ENCODE measurements at places on chromosomes 7 and 10. TPM values are rescaled to one million over a fixed set of nuclear protein-coding genes. Genes with fewer than 3 reads are reported as not detected.

GPR26 gene
- total RNA-seq, result not detected

- DNase-seq, result peak; percentile 29
Measured at GRCh38 chr10:79327090-79327457, 20.2 kb upstream of the PPIF start.

RPEL1 gene
- total RNA-seq, result not detected

MINDY4 gene
- 15.3 TPM for total RNA-seq

- DNase-seq, result no peak
Measured at GRCh38 chr7:103524042-103524907, 78.3 kb upstream of the SLC26A5 start.

DNA sequence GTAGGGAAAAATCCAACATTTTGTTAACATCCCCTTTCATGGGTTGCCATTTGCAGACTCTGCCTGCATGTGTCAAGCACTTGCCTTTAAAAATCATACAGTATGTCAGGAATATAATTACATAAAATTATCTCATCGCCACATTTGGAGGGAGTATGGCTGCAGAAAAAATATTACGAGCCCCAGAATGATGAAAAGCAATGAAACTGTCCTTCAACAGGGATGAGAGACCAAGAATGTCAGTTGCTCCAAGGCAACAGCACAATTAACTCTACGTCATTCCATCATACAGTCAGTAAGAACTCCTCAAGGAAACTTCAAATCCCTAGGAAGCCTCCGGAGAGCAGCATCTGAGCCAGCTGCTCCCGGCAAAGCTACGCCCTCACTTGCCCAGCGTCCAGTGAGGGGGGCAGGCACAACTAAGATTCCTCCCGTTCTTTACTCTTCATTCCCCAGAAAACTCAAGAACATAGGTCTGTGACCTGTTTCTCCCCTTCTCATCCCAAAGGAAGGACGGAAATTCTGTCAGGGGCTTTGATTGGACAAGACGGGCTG, 132.9 kb downstream of the ANLN start:
- DNase-seq, result no peak

DNA sequence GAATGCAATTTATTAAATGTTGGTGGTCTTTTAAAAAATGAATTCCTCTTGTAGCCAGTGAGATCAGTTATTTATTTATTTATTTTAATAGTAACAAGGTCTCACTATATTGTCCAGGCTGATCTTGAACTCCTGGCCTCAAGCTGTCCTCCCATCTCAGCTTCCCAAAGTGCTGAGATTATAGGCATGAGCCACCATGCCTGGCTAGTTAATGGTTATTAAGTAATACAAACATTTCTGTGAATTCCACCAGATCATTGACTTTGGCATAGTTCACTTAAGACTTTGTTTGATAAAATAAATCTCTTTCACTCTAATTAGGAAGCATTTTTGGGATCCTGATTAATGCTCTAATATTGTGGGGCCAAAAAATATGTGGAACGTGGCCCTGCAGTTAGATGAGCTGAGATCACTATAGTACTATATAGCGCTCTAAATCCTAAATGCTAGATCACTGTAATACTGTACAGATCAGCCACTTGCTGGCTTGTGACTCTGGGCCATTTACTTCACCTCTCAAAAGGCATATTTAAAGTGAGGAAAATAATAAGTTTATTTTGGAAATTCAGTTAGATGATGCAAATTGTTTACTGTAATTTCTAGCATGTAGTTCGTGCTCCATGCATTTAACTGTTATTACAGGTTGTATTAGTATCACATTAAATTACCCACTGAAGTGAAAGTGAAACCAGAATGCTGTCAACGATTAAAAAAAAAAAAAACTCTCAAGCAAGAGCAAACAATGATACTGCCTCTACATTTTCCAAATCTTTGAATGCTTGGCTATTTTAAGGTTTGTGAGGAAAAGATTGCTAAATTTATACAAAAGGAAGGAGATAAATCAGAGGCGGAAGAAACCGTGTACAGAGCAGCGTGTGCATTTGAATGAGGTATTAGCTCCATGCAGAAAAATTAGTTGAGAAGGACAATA, 15.9 kb upstream of the FAS start:
- DNase-seq, result no peak

GRCh38 chr7:123993996-123994395, 38.9 kb downstream of the TMEM229A start:
- DNase-seq, result no peak

DNA sequence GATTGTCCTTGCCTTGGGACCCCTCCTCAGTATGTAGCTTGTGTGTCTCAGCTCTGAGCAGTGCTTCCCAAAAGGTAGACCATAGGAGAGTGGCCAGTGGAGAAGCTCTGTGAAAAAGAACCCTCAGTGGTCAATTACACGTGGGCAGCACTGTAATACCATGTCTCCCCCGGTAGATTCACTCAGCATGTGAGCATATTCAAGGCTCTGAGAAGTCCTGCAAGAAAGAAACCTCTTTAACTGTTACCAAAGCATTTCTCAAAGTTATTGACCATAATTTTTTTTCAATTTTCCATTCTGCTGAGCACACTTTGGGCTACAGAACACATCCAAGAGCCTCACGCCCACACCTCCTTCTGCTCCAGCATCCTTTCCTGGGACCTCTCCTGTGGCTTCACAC, 143.1 kb downstream of the RGS10 start:
- no peak for DNase-seq

CPA2 gene
- total RNA-seq, result not detected

GRCh38 chr10:80290474-80291220, 1.2 kb upstream of the MAT1A start:
- no peak for DNase-seq

GIMAP8 gene
- 24.3 TPM for total RNA-seq

- no peak for DNase-seq
Measured at GRCh38 chr10:54120806-54121205, 680.2 kb downstream of the PCDH15 start.

DNA sequence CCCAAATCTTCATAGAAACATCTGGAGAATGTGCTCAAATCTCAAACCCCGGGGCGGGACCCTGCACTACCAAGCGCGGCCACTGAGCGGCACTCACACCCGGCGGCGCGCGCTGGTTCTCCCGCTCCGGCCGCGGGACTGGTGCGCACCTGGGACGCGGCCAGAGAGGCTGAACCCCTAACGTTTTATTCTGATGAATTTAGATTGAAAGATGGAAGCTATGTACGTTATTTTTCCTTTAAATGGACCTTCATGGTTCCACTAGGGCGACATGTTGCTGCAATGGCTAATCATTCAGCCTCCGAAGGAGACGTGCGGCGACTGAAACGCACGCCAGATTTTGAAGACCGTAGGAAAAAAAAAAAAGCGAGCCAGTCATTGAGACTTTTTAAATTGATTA, 107.0 kb upstream of the INSIG1 start:
- DNase-seq, result no peak

MLXIPL gene
- total RNA-seq, result 26.2 TPM

DNA sequence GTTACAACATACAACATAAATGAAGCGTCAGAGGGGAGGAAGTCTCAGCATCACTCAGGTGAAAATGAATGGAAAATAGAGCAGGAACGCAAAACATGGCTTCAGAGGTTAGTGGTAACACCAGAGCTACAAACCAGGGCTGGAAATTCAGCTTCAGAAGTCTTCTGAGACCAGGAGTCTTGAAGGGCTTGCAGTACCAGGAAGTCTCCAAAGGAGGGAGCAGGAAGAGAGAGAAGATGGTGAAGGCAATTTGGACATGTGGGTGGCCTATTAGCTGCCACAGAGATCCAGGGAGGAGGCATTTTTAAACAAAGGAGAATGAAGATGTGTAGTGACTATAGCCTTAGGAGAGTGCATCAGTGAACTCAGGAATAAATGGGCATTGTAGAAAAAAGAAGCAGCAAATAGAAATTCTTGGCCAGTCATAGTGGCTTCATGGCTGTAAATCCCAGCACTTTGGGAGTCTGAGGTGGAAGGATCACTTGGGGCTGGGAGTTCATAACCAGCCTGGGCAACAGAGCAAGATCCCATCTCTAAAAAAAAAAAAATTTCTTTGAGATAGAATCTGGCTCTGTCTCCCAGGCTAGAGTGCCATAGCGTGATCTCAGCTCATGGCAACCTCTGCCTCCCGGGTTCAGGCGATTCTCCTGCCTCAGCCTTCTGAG, 9.3 kb upstream of the TET1 start:
- DNase-seq, result peak; percentile 79

- DNase-seq, result peak; percentile 18
Measured at GRCh38 chr10:35882422-35883150, 240.5 kb upstream of the FZD8 start.

GRCh38 chr10:72328045-72328828, 26.5 kb downstream of the DNAJB12 start:
- peak; percentile 89 for DNase-seq

GRCh38 chr7:158278745-158279320, 308.8 kb downstream of the PTPRN2 start:
- no peak for DNase-seq

DNA sequence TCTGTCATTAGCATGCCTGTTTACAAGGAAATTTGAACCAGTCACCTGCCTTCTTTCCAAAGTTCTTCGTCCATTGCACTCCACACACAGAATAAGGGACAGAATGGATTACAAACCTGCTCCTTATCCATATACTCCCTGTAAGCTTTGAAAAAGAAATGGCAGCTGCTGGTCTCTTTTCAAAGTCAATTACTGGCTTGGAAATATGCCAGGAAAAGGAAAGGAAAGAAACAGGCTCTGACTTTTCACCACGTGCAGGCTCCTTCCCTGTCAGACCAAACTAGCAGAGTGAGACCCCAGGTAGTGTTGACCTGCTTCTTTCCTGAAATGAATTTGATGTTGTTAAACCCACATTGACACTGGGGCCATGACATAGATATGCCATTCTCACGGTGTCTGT, 84.5 kb downstream of the LHFPL3 start:
- peak; percentile 23 for DNase-seq

DNA sequence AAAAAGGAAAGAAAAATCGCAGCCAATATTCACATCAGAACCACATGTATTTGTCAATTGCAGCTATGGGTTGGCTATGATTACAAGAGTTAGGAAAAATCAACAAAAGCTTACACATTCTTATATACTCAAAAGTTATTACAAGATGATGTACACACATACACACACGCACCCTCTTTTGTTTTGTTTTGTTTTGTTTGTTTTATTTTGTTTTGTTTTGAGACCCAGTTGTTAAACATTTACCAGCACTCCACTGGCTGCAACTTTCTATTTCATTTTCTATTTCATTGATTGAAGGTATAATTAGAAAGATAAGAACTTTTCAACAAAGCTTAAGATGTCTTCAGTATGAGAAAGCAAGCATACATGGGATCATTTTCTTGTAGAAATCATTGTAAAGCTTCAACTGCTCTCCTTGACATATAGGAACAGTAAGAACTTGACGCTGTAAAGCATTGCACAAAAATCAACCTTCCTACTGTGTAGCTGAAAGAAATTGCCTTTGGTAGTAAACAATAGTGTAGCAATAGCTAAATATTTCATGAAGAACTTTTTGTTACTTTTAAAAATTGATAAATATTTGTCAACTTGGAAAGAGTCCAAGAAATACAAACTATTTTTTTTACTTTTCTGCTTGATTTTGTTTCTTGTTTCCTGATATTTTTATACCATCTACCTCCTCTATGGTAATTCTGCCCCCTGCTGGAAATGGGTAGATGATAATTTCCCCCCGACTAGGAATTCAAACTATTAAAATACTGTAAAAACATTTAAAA, 205.9 kb downstream of the MBL2 start:
- DNase-seq, result peak; percentile 30

- DNase-seq, result no peak
Measured at GRCh38 chr10:95419399-95419798, 128.6 kb upstream of the PDLIM1 start.

GRCh38 chr7:55490099-55490498, 82.2 kb downstream of the VOPP1 start:
- DNase-seq, result no peak

DNA sequence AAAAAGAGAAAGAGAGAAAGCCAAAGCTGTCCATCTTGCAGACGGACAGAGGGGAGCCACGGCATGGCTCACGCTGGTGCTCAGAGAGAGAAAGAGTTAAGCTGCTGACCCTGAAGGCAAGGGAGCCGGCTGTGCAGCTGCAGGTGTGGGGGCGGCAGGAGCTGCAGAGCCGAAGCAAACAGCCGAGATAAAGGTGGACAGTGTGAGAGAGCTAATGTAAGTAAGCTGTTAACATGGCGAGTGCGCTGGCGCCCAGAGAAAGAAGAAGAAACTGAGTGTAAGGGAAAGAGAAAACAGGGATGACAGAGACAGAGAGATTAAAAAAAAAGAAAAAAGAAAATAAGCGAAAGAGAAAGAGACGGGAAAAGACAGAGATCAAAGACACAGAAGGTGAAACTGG, 18.2 kb downstream of the COL17A1 start:
- DNase-seq, result peak; percentile 65

DNA sequence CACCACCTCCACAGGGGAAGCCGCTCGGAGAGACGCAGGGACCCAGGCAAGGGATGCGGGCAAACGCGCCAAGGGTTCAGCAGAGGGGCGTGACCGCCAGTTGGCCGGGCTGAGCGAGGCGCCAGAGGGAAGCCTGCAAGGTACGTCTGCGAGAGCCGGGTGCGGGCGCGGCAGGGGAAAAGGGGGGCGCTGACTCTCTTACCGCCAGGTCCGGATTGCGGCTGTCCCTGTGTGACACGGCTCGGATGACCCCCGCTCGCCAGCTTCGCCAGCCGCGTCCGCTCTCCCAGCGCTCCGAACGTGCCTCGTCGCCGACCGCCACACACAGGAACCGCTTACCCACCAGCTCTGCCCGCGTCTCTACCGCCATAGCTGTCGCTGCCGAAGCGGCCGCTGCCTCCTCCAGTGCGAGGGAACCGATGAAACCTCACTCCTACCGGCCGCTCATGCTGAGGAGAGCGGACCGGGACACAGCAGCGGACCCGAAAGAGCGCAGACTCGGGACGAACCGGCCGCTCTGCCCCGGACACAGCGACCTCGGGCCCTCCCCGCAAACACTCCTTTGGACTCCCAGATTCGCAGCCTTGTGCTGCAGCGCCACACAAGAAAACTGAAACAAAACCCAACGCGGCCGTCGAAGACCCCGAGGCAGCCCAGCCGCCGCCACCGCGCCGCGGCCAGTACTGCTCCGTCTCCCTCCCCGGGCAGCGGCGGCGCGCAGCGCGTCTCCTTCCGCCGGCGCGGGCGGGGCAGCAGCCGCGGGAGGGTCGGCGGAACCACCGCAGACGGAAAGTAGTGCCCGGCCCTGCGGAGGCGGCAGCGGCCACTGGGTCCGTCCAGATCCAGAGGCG, at the start of gene JMJD1C:
Gene JMJD1C, minus strand, starts transcription at position 685 of the 851 bp plus-strand sequence. Its CDS starts 315 bp downstream, at position 370.
- DNase-seq, result peak; percentile 91

PTF1A gene
- not detected for total RNA-seq

ASB10 gene
- total RNA-seq, result not detected

DNA sequence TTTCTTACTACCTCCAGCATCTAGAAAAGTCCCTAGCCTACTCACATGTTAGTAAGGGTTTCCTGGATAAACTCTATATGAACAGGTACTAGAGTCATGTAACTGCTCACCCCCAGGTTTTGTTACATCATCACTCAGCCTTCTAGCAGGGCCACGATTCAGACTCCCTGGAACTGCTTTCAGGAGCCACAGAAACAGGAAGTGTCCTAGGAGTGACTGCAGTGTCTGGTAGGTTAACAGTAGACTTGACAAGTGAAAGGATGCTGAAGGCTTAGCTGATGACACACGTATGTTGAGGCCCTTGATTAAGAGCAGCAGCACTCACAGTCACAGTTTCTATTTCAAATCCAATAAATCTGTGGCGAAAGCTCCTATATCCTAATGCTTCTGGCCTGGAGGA, 101.2 kb downstream of the DNMBP start:
- DNase-seq, result no peak

GRCh38 chr10:73911553-73912004, 647 bp downstream of the PLAU start:
- no peak for DNase-seq

EIF3B gene
- 107 TPM for total RNA-seq

CCDC172 gene
- total RNA-seq, result not detected

GRCh38 chr10:74957285-74957961, 131.0 kb downstream of the KAT6B start:
- no peak for DNase-seq

TWIST1 gene
- 1.3 TPM for total RNA-seq

Measured in kidney (tissue), 22 donors.